Activated CD8-positive, alpha-beta memory T cell treated with anti-CD3 and anti-CD28 coated beads, Interleukin-2, amount 10 ng/mL, durations not matched to agents 7 days and 5 days (primary cell): ENCODE measurements at places on chromosomes 7 and 10.

GRCh38 chr7:94123136-94123535 lies 119.0 kb upstream of the BET1 start:
- no peak for DNase-seq

- no peak for DNase-seq
These were observed 762.4 kb downstream of the REEP3 start for GRCh38 chr10:64283621-64284020.

GRCh38 chr10:13973742-13974141 lies 357.0 kb downstream of the FRMD4A start:
- no peak for DNase-seq

- DNase-seq = no peak
These were observed 738.6 kb upstream of the LRRTM3 start for GRCh38 chr10:66187053-66187733.

- no peak for DNase-seq
These were observed 9.4 kb upstream of the ZNF107 start for GRCh38 chr7:64656489-64656888.
